Stimulated activated CD8-positive, alpha-beta memory T cell treated with anti-CD3 and anti-CD28 coated beads, Interleukin-4, amount 100 ng/mL, for 24 hours (primary cell): ENCODE measurements at places on chromosomes 11 and 22.

DNA sequence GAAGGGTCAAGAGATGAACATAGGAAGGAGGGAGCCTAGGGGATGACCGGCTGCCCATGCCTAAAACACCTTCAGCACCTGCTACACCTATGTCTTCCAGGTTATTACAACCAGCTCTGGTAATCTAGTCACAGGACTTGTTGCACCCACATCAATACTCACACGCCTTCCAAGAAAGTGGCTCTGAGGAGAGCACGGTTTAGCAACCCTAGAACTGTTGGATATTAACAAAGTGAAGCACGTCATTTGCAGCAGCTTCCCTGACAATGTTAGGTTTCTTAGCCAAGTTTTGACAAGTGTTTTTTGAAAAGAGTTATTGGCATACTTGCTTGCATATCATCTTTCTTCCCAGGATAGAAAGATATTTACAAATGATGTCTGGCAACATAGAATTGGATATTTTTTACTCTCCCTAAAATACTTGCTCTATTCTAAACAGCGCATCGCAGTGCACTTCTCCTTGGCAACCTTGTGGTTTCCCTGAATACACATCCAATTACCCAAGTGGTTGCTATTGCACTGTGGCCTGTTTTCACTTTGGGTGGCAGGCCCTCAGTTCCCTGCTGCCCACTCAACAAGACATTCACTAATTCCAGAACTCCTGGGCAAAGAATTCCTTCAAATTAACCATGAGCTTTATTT lies 94.3 kb upstream of the ARHGAP42 start:
- DNase-seq: no peak

DNA sequence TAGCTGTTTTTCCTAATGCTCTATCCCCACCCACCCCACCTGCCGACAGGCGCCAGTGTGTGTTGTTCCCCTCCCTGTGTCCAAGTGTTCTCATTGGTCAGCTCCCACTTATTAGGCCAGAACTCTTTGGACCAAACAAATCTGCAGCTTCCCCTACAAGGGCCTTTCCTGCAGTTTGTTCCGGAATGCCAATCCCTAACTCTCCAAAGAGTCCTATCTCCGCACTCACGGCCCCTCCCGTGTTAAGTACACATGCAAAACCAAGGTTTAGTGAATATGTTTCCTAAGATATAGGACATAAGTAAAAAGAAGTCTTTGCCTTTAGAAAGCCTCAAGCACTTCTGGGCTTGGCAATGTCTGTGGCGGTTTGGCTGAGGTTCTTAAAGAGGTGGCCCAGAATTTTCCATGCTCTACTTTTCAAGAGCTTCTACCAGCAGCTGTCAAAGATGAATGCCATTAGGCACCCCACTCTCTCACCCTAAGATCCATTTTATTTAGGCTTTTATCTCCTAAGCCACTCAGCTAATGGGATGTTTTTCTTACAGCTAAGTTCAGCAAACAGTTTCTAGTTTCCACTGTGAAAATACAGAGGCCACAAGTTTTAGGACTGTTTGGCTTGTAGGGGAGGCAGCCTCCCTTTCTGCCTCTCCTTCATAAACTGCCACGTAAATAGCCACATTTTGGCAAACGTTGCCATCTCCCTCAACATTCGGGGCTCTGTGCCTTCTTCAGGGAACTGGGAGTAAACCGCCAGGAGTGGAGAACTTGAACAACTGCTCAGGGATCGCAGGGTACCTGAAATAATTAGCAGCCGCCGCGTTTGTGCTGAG lies 1.6 kb downstream of the CD59 start:
- DNase-seq: no peak

GRCh38 chr11:124052966-124053365 lies 11.8 kb upstream of the OR10G7 start:
- DNase-seq: no peak

DNA sequence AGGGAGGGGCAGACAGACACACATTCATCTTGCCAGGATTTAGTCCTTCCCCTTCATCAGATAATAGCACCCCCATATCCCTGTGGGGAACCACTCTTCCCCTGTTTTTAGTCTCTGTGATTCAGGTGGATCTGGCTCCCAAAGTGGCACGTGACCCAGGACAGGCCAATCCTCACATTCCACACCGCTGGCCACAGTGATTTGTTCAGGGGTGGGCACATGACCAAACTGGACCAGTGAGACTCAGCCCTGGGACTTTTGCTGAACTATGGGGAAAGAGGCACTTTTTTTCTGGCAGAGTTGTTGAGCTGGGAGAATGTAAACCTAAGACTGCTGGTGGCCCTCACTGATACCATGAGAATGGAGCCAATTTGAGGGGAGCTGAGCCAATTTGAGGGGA lies 19.1 kb upstream of the KCNJ11 start:
- no peak for DNase-seq

DNA sequence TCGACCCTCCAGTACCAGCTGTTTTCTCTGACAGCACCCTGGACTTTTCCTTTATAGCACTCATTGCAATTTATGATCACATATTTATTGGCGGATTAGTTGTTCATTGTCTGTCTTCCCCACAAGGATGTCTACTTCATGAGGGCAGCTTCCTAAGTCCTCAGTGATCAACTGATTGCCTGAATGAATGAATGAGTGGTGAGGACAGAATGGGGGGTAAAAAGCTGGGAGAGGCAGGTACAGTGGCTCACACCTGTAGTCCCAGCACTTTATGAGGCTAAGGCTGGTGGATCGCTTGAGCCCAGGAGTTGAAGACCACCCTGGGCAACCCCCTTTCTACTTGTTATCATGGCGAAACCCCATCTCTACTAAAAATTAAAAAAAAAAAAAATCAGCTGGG lies 11.1 kb upstream of the SOX10 start:
- no peak for DNase-seq

GRCh38 chr11:12598330-12599256 lies 75.6 kb upstream of the TEAD1 start:
- no peak for DNase-seq
